SJSA1 (cell line): ENCODE measurements at places on chromosomes 7 and 10.

DNA sequence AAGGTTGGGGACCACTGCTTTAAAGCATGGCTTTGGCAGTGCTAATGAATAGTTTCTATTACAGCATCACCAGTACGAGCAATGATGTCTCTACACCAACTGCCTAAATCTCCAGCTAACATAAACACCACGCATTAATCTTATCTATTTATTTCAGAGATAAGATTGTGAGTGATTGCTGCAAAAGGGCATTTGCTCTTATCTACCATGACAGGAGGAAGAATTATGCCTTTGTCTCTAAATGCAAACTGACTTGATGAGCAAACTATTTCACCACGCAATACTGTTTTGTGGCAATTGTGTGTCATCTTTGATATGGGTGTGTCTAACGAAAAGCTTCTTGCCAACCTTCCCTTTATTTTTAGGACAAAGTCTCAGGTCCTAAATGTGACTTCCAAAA, 684.9 kb downstream of the SORCS1 start:
- no peak overlapping the region for H3K4me3 ChIP-seq
- no peak for DNase-seq
- no peaks in the 10 kb centered on the region for H3K27me3 ChIP-seq
- no peaks in the 10 kb centered on the region for H3K36me3 ChIP-seq
- H3K27ac ChIP-seq, result no peak overlapping the region

- no peak for DNase-seq
- H3K4me3 ChIP-seq, result no peak overlapping the region
- no peaks in the 10 kb centered on the region for H3K27me3 ChIP-seq
Observed at GRCh38 chr10:74394416-74394969, 243.5 kb downstream of the ADK start.

- H3K36me3 ChIP-seq, result peaks cover 66% of the 10 kb centered on the region
- no peaks in the 10 kb centered on the region for H3K27me3 ChIP-seq
- H3K4me3 ChIP-seq, result no peak overlapping the region
- H3K4me1 ChIP-seq, result peaks cover 6% of the 10 kb centered on the region
- peak; percentile 48 for DNase-seq
Observed at GRCh38 chr7:157228864-157229422, 90.2 kb downstream of the UBE3C start.

- H3K4me3 ChIP-seq, result no peak overlapping the region
- no peak overlapping the region for H3K27ac ChIP-seq
- no peaks in the 10 kb centered on the region for H3K4me1 ChIP-seq
- DNase-seq, result no peak
Observed at GRCh38 chr10:123377883-123378282, 223.7 kb downstream of the BUB3 start.
